ENCODE measurements at places on chromosomes 2 and 18.

DNA sequence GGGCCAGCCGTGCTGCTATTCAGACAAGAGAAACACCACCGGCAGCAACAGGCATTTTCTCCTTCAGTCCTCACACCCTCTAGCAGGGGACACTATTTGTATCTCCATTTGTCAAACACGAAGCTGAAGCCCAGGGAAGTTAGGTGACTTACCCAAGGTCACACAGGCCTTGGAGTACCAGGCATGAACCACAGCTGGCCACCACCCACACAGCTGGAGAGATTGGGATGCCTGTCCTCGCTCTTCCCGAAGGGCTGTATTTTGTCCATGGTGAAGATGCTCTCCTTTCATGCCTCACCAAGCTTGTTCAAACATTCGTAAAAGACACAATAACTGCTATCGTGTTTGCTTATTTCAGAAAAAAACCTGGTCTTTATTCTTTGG, 182.7 kb downstream of the INHBB start:
- no peak overlapping the region for H3K27ac ChIP-seq
- no peaks in the 10 kb centered on the region for H3K27me3 ChIP-seq
- peaks cover 3% of the 10 kb centered on the region for H3K4me1 ChIP-seq
- H3K36me3 ChIP-seq = no peaks in the 10 kb centered on the region
- no peak for DNase-seq

DNA sequence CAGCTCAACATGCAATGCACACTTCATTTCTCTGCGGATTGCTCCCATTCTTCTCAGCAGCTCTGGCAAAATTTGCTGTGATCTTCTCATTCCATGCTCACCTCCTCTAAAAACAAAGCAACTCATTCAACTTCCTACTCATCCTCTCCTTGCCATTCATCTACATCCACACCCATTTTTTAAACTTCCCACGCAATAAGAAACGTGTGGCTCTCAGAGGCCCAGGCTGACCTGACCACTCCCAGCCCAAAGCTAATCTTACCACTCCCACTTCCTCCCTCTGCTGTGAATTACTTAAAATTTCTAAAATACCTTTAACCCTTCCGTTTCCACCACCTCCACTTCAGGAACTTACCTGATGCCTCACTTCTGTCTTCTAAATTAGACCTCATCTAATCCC, 15.2 kb downstream of the ABCB11 start:
- H3K4me3 ChIP-seq = no peak overlapping the region
- H3K4me1 ChIP-seq = no peaks in the 10 kb centered on the region
- no peaks in the 10 kb centered on the region for H3K36me3 ChIP-seq
- H3K27me3 ChIP-seq = no peaks in the 10 kb centered on the region
- H3K27ac ChIP-seq = no peak overlapping the region
- no peak for DNase-seq

DNA sequence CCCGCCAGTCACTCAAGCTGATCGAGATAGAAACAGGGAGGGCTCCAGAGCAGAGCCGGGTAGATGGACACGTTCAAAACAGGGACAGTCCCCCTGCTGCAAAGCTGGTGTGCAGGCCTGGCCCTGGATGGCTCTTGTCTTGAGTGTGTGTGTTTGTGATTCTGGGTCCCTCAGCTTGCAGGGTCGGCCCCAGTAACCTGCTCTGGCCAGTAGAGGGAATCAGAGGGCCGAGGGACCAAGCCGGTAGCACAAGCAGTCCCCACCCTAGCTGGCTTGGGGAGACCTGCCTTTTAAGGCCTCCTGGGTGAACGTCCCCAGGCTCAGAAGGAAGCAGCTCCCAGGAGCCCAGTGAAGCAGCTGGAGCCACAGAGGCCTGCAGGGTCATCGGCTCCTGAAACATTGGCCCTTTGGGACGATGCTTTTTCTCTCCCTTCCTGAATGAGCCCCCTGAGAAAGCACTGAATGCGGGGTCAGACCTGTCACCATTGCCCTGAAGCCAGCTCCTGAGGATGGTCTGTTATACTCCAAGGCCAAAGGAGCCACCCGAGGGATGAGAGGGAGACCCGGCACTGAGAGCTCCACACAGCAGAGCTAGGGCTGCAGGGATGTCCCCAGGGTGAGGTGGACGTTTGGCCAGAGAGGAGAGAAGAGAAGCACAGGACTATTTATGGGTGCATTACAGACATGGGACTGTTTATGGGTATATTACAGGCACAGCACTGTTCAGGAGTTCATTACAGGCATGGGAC, 15.4 kb upstream of the MLPH start:
- H3K27me3 ChIP-seq = no peaks in the 10 kb centered on the region
- no peaks in the 10 kb centered on the region for H3K36me3 ChIP-seq
- no peak overlapping the region for H3K4me3 ChIP-seq

- no peaks in the 10 kb centered on the region for H3K27me3 ChIP-seq
- H3K4me3 ChIP-seq = no peak overlapping the region
- no peak overlapping the region for H3K27ac ChIP-seq
- H3K4me1 ChIP-seq = no peaks in the 10 kb centered on the region
- DNase-seq = no peak
- H3K36me3 ChIP-seq = peaks cover 8% of the 10 kb centered on the region
Observed at GRCh38 chr2:88613921-88614320, 13.3 kb downstream of the EIF2AK3 start.

GRCh38 chr2:112848833-112849232, 12.3 kb upstream of the IL1B start:
- H3K4me1 ChIP-seq = no peaks in the 10 kb centered on the region
- H3K36me3 ChIP-seq = no peaks in the 10 kb centered on the region
- no peak overlapping the region for H3K4me3 ChIP-seq
- DNase-seq = no peak
- H3K27me3 ChIP-seq = no peaks in the 10 kb centered on the region

DNA sequence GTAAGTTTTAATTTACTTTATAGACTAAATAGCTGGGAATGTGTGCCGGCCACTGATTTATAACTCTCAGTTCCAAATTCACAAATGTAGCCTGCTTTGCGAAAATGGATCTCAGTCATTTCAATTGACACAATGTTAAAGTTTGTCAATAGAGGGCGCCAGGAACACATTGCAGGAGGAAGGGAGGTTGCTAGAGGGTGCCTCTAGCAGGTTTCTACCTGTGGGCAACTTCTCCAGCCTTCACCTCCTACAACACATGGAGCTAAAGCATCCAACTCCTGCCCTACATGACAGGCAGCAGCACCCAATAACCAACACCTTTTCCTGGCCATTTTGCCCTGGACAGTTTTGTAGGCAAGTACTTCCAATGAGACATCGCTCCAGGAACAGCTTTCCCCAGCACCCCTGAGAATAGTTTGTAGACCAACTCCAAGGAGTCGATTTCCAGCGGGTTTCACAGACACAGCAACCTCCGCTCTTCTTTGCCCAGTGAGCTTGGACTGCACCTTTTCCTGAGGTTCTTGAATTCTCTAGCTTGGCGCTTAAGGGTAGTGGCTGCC, 784.8 kb upstream of the CDH2 start:
- no peak overlapping the region for H3K4me3 ChIP-seq
- H3K4me1 ChIP-seq = no peaks in the 10 kb centered on the region
- no peaks in the 10 kb centered on the region for H3K36me3 ChIP-seq
- H3K27me3 ChIP-seq = no peaks in the 10 kb centered on the region
- no peak overlapping the region for H3K27ac ChIP-seq
- DNase-seq = no peak

- no peaks in the 10 kb centered on the region for H3K36me3 ChIP-seq
- no peak for DNase-seq
- H3K27ac ChIP-seq = no peak overlapping the region
- no peaks in the 10 kb centered on the region for H3K27me3 ChIP-seq
- no peak overlapping the region for H3K4me3 ChIP-seq
Observed at GRCh38 chr18:13934676-13935075, 19.3 kb upstream of the MC2R start.

DNA sequence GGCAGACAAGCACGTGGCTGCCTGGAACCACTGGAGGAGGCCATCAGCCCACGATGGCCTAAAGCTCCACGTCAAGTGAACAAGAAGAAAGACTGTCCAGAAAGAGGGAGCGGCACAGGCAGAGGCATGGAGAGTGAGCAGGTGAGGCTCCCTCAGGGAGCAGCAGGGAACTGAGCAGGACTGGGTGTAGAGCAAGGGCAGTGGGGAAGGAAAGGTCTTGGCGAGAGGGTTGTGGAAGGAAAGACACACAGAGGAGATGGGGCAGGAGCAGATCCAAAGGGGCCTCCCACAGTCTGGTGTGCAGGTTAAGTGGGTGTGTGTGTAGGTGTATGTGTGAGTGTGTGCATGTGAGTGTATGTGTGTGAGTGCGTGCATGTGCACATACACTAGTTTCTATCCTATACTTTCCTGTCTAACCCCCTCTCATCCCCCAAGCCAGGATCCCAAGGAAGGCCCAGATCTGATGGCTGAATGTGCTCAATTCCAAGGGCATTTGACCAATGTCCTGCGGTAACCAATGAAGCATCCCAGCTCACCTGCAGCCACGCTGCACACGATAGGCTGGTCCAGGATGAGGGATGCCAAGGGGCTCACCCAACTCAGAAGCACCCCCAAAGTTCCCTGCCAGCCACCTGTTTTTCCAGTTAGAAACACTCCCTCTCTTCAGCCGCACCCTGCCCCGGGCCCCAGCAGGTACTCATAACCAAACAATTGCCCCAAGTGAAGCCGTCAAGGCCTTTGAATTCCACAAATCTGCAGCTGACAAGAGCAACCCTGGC, 262.5 kb upstream of the RAB6C start:
- no peaks in the 10 kb centered on the region for H3K27me3 ChIP-seq
- H3K4me1 ChIP-seq = no peaks in the 10 kb centered on the region
- no peak overlapping the region for H3K27ac ChIP-seq
- no peak overlapping the region for H3K4me3 ChIP-seq

GRCh38 chr2:11166476-11166875, 11.2 kb downstream of the SLC66A3 start:
- no peak overlapping the region for H3K4me3 ChIP-seq
- H3K27me3 ChIP-seq = no peaks in the 10 kb centered on the region
- no peaks in the 10 kb centered on the region for H3K4me1 ChIP-seq
- H3K36me3 ChIP-seq = peaks cover 8% of the 10 kb centered on the region

DNA sequence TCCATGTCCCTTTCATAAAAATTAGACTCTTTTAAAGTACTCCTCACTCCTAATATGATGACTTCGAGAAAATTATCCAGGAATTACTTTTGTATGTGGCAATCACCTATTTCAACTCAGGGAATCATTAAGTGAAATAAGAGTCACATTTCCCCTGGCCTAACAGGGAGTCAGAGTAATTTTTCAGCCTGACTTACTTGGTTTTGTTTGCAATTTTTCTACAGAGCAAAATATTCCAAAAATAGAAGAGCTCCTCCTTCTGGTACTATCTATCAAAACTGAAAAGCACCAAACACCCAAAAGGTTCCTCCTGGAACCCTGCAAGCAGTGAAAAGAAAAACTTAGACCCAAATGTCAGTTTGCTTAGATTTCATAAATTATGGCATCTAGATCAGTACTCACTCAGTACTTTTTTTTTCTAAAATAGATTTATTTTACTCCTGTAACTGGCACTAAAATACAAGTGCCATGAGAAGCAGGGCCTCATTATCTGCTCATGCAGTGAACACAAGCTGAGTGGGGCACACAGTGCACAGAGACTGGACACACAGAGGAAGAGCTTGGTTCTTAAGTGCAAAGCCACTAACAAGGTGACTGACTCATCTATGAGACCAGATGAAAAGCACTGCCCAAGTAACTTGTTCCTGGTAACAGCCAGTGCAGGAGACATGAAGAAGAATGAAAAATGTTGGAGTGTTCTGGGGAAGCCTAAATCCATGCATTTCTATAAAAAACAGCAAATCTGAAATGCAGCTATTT, 28.7 kb downstream of the ACAA2 start:
- DNase-seq = no peak
- H3K27ac ChIP-seq = no peak overlapping the region
- H3K27me3 ChIP-seq = no peaks in the 10 kb centered on the region
- no peak overlapping the region for H3K4me3 ChIP-seq

GRCh38 chr2:18339326-18339725, 221.1 kb downstream of the RDH14 start:
- H3K27me3 ChIP-seq = no peaks in the 10 kb centered on the region
- no peak overlapping the region for H3K27ac ChIP-seq
- no peaks in the 10 kb centered on the region for H3K4me1 ChIP-seq
- no peaks in the 10 kb centered on the region for H3K36me3 ChIP-seq

GRCh38 chr2:37500031-37500430, 155.6 kb downstream of the QPCT start:
- H3K27ac ChIP-seq = no peak overlapping the region
- no peak overlapping the region for H3K4me3 ChIP-seq
- no peak for DNase-seq
- H3K36me3 ChIP-seq = no peaks in the 10 kb centered on the region
- no peaks in the 10 kb centered on the region for H3K4me1 ChIP-seq

DNA sequence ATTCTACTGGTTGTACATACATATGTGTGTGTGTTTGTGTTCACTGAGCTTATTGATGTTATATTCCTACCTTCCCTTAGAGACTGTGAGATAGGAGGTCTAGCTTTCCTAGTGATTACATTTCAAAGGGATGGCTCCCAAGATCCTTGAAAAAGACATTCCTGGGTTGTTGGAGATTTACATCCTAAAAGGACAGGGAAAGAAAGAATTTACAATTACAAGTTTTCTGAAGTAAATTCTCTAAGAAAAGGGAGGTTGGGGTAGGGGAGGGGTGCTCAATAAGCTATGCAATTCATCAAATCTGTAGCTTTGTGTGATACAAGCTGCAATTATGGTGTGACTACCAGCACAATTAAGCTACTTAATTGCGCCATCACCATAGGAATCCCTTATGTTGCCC, 284.3 kb downstream of the NUP35 start:
- H3K4me3 ChIP-seq = no peak overlapping the region
- H3K27ac ChIP-seq = no peak overlapping the region
- no peaks in the 10 kb centered on the region for H3K36me3 ChIP-seq
- DNase-seq = no peak
- H3K27me3 ChIP-seq = no peaks in the 10 kb centered on the region

DNA sequence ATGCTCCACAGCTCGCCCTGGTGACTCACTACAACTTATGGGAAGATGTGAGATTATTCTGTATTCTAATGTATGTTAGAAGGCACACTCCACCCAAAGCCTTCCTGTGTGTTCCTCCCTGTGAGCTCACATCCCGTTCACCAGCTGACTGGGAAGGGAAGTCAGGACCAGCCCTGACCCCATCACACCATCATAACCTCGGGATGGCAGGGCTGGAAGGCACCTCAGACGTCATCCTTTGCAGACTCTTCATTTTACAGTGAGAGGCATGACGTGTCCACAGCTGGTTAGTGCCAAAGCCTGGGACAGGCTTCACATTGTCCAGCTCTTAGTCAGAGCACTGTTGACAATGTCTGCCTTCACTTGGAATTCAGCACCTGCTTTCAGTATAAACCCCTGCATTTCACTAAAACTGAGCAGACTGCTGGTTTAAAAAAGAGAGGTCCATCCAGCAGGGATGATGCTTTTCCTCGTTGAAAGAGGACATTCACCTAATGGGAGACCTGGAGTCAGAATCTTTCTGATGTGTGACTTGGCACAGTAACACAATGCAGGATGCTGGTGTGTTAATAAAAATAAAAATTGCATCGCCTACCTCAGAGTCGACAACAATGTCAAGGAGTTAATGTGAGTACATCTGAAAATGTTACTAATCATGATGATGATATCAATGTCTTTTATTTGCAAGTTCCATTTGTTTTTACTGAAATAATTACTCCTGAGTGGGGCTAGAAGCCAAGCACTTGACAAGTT, 418.0 kb upstream of the TNP1 start:
- H3K36me3 ChIP-seq = no peaks in the 10 kb centered on the region
- H3K27ac ChIP-seq = no peak overlapping the region
- no peak overlapping the region for H3K4me3 ChIP-seq
- no peaks in the 10 kb centered on the region for H3K27me3 ChIP-seq
- H3K4me1 ChIP-seq = no peaks in the 10 kb centered on the region
- no peak for DNase-seq
